ENCODE measurements at places on chromosomes 1 and 21.

GRCh38 chr1:107531065-107531908 lies 390.4 kb downstream of the NTNG1 start:
- DNase-seq = no peak

DNA sequence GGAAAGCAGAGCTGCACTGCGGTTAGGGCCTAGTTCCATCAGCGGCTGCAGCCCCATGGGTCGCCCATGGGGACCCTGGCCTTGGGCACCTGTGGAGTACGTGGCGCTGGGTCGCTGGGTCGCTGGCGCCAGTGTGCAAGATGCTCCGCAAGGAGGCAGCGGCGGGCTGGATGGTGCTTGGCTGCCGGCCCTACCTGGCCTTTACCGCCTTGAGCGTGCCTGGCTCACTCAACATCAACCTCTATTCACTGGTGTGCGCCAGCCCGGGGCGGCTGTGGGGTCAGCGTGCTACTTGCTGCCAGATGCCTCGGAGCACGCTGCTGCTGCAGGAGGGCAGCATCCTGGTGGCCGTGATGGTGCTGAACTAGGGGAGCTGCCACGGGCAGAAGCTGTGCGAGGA lies 85.1 kb upstream of the RHOU start:
- DNase-seq = no peak

DNA sequence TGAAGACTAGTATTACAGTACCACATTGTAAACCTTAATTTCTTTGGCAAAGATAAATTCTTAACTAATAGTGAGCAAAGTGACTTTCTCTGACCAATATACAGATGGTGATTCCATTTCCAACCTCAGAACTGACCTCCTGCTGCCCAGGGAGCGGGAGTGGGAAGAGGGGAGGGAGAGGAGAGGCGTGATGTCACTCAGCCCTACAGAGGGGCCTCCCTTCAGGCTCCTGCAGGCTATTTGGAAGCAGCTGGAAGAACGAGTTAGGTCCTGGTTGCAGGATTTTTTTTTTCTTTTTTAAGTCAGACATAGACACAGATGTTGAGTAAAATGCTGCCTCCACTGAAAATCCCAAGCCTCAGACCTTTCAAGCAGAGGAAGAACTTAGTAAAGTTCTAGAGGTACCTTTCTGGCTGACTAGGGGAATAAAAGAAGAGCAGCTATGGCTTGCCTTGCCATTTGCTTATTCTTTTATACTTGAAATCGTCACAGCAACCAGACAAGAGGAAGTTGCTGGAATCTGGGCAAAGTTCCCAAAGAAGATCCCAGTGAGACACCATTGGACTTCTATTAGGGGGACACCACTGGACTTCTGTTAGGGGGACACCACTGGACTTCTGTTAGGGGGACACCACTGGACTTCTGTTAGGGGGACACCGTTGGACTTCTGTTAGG lies 54.5 kb downstream of the EXO1 start:
- no peak for DNase-seq

- DNase-seq = no peak
Measured at GRCh38 chr1:223038288-223039006, 104.6 kb downstream of the TLR5 start.

- DNase-seq = no peak
Measured at GRCh38 chr1:230965535-230965934, 13.1 kb downstream of the TTC13 start.

- no peak for DNase-seq
Measured at GRCh38 chr1:36083635-36084496, at the start of gene TEKT2. TSS of gene TEKT2 (plus strand) at chr1:36084094. CDS start at chr1:36084922, 828 bp downstream.

DNA sequence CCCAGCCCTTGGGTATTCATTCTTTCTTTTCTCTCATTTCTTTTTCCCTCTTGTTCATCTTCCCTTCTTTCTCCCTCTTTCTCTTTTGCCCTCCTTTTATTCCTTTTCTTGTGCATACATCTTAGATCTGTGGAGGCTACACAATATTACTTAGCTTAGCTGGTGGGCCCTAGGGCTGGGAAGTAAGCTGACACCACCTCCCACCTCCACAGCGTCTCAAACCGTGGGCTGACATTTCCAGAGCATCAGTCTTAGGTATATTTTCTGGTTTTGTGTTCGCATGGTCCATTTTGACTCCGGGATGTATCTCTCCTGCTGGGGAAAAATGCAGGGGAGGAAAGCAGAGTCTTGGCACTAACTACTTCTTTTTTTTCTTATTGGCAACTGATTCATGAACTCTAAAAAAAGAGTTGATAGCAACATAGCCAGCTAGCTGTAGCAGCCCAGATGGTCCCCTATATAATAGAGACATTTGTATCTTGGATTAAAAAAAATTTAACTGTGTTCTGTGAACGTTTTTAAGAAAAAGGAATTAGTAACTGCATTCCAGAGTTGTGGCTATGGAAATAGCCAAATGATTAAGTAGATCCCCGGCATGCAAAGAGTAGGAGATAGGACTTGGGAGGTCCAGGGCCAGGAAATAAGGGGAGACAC lies 15.5 kb downstream of the CNIH3 start:
- DNase-seq = no peak

DNA sequence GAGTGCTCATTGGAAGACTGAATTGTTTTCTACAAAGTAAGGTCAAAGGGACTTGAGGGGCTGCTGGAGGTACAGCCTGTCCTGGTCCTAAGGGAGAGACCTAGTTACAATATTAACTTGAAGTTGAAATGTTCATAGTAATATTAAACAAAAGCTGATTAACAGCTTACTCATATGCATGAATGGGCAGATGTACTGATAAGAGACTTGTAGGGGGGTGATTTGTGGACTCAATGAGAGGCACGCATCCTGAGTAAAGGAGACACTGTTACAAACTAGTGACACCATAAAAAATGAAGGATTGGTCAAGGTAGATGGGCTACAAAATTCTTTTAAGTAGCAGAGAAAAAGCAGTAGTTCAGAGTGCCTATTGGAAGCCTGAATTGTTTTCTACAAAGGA lies 2.7 kb downstream of the HSD11B1 start:
- DNase-seq = no peak

DNA sequence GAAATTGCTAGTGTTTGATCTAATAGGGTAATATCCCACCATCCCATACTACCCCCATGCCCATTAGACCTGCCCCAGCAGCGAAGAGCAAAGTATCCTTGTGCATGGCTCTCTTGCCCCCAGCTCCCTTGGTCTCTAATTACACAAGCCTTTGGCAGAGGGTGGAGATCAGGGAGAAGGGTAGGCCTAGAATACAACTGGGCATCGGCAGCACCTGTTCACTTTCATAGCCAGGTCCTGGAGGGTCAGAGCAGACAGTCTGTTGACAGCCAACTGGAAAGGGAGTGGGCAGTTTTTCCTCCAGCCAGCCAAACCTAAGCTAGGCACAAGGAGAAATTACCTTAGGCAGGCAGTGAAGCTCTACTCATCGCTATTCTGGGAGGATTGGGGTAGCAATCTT lies 2.7 kb upstream of the PIGC start:
- DNase-seq = no peak

- DNase-seq = no peak
Measured at GRCh38 chr1:94876362-94876761, 50.5 kb downstream of the CNN3 start.

- DNase-seq = no peak
Measured at GRCh38 chr1:24216276-24217074, 29.4 kb upstream of the IFNLR1 start.

- no peak for DNase-seq
Measured at GRCh38 chr1:209207126-209207700, 376.3 kb upstream of the CAMK1G start.

DNA sequence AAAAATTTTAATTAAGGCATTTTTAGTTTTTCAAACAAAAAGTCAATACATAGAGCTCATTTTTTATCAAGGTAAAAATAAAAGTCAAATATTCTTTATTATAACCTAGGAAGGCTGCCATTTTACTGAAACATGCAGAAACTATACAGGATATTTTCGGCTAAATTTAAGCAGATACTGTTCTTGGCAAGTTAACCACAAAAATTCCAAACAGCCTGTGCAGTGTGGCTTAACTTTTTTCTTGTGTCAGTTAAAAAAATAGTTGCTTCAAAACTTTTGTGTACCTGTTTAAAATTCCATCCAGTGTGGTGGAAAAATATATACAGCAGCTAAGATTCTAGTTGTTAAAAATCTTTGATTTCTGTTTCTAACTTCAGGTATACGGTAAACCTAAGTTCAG lies 135.0 kb downstream of the ATP5PO start:
- no peak for DNase-seq

GRCh38 chr1:240621249-240621648 lies 9.3 kb upstream of the GREM2 start:
- no peak for DNase-seq

DNA sequence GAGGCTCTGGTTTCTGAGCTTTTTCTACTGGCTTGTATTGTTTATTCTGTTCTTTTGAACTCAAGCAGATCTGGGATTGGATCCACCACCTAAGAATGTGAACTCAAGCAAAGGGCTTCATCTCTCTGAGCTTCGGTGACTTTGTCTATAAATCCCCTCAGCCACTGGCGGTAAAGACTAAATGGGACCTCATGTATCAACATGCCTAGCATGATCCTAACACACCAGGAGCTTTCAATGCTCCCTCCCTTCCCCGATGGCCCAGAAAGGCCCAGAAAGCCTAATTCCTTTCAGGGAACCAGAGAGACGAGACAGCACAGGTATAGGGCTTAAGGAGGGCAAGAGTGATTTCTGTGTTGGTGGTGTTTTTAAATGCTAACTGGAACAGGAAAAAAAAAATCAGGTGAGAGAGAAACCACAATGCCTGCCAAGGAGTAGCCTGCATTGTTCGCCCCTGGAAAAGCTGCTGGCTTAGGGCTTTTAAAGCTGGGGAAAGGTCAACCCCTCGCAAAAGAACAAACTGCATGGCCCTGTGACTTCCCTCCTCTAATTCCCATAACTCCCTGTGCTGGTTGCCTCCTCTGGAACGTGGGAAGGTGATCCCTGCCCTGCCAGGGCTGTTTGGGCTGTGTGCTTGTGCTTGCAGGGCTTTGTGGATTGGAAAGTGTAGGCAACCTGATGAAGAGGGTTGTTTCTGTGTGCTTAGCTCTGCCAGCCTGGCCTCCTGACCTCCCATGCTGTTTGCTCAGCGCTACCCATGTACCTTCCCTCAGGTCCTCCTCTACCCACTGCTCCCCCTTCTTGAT lies 147.0 kb downstream of the PLPP3 start:
- DNase-seq = no peak

DNA sequence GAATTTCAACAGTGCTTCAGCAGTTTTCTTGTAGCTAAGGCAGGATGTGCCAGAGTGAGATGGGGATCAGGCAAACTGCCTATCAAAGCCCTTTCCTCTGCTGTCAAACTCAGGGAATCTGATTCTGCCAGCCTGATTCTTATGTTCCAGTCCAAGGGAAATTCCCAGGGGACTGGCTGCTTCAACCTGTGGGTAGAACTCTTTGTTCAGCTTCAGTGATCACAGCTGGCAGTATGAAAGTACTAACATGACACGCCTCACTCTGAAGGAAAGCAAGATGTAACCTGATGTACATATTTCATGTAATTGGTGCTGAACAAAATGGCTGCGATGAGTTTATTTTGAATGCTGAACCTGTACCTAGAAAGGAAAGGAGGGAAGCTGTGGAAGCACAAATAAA lies 40.1 kb upstream of the SLC5A9 start:
- DNase-seq = no peak

- DNase-seq = no peak
Measured at GRCh38 chr1:66533804-66534740, at the start of gene SGIP1. TSS of gene SGIP1 (plus strand) at chr1:66534153. CDS start at chr1:66534359, 206 bp downstream.

DNA sequence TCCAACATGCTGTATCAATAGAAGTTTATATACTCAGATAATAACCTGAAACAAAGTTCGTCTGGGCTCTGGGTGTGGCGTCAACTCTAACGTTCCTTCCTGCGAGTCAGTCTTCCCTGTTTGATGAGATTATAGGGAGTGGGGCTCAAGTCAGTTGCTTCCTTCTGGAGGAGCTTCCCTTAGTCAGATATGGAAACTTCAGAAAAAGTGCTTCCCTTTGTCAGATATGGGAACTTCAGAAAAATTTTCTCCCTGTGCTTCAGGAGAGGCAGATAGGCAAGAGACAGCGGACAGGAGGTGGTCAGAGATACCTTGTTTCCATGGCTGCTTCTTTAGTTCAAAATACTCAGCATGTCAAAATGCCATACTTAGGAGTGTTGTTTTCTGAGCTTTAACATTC lies 51.1 kb upstream of the PRDX6 start:
- DNase-seq = no peak

DNA sequence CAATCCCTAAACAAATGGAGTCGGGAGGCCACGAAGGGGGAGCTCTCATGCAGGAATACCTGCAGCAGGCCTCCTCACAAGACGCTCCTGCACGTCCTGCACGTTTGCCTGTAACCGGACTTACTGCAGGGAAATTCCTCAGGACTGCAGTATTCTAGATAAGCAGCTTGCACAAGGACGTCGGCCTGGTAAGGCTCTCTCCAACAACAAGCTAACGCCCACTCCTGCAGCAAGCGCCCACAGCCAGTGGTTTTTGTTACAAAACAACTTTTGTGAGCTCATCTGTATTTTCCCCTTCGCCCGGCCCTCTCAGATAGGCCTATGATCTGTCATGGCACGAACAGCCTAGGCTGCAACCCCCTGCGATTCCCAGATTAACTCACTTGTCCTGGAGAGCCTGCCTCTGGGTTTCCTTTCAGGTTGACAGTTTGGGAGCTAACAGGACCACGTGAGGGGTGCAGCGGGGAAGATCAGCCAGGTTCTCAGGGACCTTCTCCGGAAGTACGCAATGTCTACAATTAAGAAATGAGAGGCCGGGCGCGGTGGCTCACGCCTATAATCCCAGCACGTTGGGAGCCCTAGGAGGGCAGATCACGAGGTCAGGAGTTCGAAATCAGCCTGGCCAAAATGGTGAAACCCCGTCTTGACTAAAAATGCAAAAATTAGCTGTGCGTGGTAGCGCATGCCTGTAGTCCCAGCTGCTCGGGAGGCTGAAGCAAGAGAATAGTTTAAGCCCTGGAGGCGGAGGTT lies 921 bp upstream of the MIB2 start:
- DNase-seq = peak; percentile 64

- DNase-seq = no peak
Measured at GRCh38 chr1:228982637-228983036, 247.4 kb downstream of the RHOU start.

DNA sequence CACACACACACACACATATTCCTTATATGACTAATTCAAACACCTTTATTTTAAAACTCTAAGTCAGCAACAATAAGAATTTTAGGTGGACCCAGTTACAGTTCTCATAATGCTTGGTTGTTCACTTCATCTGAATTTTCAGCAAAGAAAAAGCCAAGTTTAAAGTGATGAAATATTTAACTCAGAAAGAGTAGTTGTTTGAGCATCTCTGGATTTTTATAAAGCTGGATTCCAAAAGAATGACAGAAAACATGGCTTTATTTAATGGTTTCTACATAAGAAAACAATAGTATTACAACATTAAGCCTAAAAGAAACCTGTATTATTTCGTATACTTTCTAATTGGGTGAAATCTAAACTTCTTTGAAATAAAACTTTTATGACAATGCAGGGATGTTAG lies 54.2 kb upstream of the ADAMTS5 start:
- no peak for DNase-seq

All from activated CD8-positive, alpha-beta memory T cell treated with anti-CD3 and anti-CD28 coated beads, Interleukin-2, amount 50 U/mL, for 4 hours (primary cell).